ENCODE measurements at places on chromosomes 7 and 10.

- DNase-seq: no peak
Measured at GRCh38 chr7:2154831-2155230, 77.9 kb downstream of the MAD1L1 start.

DNA sequence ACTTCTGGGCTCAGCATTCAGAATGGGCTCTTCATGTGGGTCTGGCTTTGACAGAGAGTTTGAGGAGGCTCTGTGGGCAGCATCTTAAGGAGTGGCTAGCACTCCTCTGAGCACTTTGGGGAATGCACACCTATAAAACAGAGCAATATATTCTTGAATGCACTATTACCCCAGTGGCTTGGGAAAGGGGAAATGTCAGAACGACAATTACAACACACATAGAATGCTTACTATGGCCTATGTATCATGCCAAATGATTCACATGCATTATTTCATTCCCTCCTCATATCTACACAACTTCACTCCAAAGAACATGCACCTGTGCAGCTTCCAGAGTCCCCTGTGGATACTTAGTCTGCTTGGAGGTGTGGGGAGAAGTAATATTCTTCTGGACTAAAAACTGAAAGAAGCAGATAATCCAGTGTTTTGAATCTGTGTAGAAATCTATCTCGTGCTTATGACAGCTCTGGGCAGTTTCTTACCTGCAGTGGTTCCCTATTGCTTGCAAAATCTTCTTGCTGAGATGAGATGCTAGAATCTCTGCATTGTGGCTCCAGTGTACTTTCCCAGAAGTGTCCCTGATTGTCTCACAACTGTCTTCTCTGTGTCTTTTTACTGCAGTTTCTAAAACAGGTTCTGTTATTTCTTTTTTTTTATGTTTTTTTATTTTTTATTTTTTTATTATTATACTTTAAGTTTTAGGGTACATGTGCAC, 5.5 kb upstream of the MGAM start:
- DNase-seq: no peak

GRCh38 chr7:1007901-1008300, 24.9 kb downstream of the CYP2W1 start:
- DNase-seq: no peak

- DNase-seq: no peak
Measured at GRCh38 chr10:48745662-48746245, 61.1 kb downstream of the WDFY4 start.

DNA sequence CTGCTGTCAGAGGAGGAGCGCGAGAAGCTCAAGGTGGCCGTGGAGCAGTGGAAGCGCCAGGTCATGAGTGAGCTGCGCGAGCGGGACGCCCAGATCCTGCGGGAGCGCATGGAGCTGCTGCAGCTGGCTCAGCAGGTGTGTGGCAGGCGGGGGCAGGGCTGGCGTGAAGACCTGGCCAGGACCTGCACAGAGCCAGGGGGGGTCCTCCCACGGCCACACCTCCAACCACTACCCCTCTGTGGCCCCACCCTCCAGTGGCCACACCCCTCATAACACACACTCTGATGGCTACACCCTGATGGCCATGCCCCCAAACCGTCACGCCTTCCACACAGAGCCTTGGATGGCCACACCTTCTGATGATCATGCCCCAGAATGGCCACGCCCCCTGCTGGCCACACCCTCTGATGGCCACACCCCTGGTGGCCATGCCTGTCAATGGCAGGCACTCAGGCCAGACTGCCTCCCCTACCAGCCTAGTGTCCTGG, 23.4 kb upstream of the DPYSL4 start:
- DNase-seq: peak; percentile 75

DNA sequence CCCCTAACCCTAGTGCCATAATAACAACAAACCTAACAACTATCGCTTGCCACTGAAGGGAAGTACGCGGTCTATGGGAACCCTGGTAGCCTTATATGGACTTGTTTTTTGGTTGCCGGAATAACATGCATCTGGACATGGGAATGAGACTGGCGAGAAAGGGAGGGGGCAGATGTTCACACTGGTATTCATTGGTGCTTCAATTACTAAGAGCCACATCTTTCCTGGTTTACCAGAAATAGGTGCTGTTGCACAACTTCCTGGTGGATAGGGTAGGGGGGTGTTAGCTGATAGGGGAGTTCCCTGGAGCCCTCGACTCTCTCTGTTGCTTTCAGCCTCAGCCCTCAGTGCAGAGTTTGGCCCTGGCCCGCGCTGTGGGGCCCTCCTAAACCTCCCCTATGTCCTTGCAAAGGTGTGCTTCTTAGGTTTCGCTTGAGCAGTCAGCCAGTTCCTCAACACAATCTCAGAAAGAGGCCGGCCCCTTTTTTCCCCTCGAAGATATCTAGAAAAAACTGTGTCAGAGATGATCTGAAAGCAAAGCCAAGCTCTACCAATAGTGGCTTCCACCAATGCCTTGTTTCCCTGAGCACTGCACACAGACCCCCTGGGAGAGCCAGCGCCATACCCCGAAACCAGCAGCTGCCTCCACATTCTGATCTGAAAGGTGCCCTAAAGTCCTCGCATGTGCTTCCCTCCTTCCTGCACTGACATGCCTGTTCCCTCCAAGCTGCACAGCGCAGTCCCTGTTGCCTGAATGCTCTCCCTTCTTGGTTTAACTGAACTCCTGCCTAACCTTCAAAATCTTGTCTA, 13.5 kb downstream of the TBXAS1 start:
- no peak for DNase-seq

DNA sequence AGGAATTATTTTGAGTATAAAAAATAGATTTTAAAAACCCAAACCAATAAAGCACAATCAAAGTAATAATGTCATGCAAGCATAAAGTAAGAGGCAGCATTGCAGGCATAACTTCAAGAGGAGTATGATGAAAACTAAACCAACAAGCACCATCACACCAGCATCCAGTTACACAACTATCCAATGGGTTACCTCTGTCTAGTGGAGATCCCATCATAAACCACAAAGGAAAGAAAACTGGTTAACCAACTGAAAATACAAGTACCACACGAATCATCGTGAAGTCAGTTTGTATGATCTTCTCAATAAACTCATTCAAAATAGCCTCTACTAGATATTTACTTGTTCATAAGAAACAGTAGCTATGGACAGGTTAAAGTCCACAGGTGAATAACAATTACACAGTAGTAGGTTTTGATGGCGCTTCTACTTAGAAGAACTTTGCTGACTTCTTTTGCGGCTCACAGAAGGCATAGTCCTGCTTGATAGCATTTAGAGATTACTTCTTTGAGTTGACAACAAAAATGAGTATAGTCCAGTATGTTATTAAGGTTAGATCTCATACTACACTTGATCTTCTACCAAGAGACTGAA, 116.6 kb downstream of the MICU1 start:
- DNase-seq: no peak

DNA sequence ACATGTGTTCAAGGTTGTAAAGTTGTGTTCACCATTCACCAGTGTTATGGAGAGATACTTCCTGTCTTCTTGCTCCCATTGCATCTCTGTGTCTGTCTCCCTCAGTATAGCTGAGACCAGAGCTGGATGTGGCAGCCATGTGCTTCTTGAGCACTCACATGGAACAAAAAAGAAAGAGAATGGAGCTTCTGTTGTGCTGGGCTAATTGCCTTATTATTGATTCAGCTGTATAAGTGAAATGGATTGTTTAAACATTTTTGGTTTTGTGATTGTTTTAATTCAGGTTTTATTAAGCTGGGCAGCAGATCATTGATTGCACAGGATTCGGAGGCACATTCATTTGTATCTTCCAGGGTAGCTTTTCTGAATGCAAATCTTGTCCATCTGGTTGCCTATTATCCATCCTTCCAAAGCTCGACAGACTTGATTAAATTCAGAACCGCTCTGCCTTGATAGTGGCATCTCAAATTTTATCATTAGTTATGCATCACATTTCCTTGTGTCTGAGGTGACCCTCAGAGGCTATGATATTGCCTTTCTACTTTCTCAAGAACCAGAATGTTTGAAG, 119.9 kb downstream of the CCNY start:
- no peak for DNase-seq

GRCh38 chr7:44754802-44755697, 6.4 kb downstream of the ZMIZ2 start:
- DNase-seq: no peak

GRCh38 chr7:149860821-149861727, 12.7 kb upstream of the ATP6V0E2 start:
- no peak for DNase-seq

GRCh38 chr10:23414658-23415057, 24.2 kb upstream of the OTUD1 start:
- no peak for DNase-seq

- DNase-seq: no peak
Measured at GRCh38 chr7:27346531-27347275, 104.1 kb downstream of the EVX1 start.

DNA sequence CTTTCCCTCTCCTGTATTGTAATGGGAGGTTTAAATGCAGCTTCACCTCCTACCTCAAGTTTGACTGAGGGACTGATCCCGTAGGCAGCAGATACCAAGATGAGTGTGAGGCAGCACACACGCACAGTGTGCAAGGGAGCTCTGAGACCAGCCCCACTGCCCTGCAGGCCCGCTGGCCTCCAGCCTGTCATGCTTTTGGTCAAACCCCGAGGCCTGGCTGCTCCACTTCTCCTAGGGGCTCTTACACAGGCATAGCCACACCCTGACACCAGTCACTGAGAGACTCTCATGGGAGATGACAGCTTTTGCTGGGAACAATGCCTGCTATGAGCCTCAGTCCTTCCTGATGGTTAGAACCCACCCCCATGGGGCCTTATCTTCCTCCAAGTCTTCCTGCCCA, 27.6 kb downstream of the DRGX start:
- no peak for DNase-seq

- DNase-seq: no peak
Measured at GRCh38 chr7:25894002-25894901, 257.7 kb upstream of the NFE2L3 start.

DNA sequence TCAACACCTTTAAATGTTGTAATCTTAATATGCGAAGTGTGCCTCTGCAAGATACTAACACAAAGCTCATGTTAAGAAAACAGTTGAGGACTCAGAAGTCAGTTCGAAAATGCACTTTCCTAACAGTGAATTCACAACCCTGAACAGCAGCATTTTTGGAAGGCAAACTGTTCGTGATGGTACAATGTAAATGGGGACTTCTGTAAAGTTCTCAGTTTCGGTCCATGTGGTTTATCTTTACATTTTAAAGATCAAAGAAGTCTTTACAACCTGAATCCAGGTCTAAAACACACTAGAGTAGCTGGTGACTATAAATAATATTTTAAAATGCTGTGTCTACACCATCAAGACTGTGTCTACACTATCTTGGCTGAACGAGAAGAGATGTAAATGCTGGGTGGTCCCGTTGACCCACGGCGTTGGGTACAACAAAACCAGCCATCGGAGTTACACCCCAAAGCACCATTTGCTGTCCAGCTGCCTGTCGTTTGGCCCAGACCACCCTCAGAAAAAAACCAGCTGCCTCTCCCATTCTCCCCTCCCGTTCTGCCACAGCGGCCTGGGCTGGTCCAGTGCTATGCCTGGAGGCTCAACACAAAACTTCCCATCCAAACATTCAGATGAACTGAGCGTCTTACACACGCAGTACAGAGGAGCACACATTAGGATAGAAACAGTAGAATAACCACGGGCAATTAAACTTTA, 42.9 kb downstream of the MKI67 start:
- DNase-seq: no peak

- DNase-seq: no peak
Measured at GRCh38 chr7:27661811-27662489, 733 bp downstream of the HIBADH start.

DNA sequence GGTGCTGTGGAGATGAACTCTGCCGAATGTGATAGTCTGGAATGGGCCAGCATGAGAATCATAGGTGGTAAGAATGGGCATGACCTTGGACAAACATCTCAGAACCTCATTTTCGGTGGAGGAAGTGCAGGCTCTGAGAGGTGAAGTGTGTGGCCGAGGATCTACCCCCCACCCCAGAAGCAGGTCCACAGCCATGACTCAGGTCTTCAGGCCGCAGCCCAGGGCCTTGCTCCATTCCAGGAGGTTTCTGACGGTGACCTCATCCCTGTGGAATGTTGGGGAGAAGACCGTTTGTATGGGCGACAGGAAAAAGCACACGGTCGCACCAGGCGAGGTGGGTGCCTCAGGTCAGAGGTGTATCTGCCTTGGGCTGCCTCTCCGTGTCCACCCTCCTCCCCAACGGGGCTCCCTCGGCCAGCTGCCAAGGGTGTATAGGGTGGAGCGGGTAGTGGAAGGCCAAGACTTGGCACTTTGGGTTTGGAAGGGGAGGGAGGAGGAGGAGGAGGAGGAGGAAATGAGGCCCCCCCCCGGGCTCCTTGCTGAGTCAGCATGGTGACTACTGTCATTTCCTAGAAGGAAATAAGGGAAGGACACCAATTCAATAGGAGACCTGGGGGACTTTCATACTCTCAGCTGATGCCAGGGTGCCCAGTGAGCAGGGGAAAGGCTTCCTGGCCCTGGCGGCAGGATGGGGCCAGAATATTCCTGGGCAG, 168.0 kb upstream of the RHEB start:
- DNase-seq: no peak

DNA sequence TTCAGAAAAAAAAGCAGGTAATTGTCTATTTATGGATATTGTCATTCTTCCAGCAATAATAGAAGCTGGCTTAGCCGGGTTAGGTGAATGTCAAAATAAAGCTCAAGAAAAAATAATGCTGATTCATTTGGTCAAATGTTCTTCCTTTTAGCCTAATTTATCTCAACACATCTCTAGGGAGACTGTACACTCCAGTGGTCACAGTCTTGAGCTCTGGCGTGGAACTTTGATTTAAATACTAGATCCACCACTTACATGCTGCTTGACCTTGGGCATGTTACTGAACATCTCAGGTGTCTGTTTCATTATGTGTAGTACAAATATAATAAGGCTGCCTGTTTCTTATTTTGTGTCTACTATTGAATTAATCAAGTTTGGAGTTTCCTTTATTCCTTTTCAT, 22.0 kb downstream of the PRTFDC1 start:
- DNase-seq: no peak

DNA sequence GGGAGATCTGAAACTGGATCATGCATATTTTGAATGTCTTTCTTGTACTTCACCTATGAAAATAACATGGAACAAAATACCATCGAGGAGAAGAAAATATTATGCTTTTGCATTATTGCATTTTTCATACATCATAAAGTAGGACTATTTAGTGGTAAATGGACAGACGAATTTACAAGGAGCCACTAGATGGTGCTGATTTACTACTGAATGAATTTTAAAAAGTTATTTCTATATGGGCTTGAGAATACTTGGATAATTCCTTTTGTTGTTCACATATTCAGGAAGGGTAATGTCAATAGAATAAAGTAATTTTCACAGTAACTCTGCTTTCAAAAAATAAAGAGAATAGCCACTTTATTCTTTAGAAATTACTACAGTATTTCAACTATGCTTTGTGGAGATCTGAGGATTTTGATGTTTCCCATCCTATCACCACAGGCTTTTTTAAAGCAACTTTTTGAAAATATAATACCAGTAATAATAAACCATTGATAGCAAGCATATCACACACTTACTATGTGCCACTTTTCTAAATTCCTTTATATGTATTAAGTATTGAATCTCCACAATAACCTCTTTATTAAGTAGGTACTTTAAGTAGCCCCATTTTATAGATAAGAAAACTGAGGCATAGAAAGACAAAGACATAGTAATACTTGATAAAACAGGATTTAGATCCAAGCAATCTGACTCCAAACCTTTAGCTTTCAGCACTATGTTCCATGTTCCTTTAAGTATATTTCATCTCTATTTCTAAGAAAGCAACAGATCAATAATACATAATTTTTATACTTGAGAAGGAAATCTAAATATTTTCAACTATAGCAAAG, 38.6 kb downstream of the NEBL start:
- DNase-seq: no peak
